NCI-H1694 treated with DMSO at 0.1 percent for 48 hours (cell line): ENCODE measurements at places on chromosomes 2 and 18.

- no peak for DNase-seq
Observed at GRCh38 chr2:49152824-49153223, 1.5 kb downstream of the FSHR start.

DNA sequence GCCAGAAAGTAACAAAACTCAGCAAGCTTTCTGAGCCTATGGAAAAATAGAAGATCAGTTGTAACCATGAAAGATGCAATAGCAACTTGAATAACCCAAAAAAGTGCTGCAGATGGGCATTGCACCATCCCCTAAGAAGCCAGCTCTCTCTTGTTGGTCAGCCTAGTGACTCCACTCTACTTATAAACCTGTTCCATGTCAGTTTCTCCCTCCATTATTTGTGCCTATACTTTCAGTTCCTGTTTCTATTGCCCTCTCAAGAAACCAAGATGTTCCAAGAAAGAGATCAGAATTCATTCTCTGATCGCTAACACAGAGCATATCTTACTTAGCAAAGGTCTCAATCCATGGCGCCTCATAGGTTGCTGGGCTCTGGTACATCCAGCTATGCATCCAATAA is 170.3 kb upstream of the MAP2 start:
- DNase-seq: no peak

DNA sequence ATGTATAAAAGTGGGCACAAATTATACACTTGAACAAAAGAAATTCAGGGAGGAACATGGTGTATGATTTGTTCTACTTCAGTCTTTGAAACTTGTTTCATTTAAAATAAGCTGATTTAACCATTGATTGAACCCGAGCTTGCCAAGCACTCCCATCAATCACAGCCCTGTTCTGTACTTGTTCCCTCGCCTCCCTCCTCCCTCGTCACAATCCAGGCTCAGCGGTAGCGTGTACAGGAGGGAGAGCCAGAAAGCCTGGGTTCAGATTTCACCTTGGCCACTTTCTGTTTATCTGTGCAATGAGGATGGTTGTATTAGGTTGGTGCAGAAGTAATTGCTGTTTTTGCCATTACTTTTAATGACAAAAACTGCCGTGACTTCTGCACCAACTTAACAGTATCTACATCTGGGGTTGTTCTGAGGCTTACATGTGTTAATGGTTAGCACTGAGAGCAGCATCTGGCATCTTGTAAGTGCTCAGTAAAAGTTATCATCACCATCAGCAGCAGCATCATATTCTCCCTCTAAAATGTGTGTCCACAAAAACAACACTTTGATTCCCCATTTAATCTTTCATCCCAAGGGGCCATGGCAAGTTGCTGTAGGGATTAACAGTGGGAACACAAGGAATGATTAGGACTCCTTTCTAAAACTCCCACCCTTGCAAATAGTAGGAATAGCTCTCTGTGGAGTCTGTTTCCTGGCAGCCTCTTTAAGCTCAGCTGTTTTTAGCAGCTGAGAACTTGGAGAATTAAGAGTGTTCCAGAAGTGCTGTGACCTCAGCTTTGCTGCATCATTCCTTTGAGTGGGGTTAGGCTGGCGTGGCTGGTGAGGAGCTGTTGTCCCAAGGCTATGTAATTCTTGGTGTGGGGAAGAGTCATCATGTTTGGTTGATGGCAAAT is 4.7 kb downstream of the DPYSL5 start:
- DNase-seq: no peak

DNA sequence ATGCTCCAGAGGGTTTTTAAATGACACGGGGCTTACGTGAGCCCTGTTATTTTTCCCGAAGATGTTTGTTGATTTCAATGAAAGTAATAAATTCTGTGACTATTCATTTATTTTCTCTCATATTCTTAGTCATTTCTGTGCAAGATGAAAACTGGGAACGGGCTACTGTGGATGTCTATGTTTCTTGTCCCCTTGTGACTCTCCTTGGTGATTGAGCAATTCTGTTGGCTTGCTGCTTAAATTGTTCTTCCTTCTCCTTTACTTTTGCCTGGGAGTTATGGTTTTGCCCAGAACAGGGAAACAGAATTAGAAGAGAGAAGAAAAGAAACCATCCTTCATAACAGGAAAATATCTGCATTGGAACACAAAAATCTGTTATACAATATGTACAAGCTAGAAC is 508.2 kb upstream of the DSEL start:
- DNase-seq: no peak

GRCh38 chr18:58937071-58937886 is 72.6 kb downstream of the ZNF532 start:
- DNase-seq: no peak
